ENCODE measurements at places on chromosomes 4 and X.

GRCh38 chr4:155687380-155687982 lies 20.8 kb downstream of the GUCY1A1 start:
- DNase-seq = no peak

DNA sequence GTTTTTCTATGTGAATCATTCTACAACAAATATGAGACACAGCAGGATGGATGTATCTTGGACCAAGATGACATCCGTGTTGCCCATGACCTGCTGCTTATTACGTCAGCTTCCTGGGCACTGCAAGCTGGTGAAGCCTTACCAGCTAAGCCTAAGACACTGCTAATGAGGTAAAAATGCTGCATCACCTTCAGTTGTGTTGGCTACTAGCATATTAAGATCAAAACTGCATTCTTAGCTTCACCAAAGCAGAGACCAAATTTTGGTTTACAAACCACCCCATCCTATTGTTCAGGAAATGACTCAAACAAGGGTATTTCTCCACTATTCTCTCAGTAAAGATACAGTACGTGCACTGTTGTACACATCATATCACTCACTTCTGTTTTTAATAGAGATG lies 50.3 kb downstream of the MAML3 start:
- DNase-seq = no peak

- DNase-seq = no peak
Observed at GRCh38 chr4:105937759-105938158, 42.5 kb downstream of the NPNT start.

DNA sequence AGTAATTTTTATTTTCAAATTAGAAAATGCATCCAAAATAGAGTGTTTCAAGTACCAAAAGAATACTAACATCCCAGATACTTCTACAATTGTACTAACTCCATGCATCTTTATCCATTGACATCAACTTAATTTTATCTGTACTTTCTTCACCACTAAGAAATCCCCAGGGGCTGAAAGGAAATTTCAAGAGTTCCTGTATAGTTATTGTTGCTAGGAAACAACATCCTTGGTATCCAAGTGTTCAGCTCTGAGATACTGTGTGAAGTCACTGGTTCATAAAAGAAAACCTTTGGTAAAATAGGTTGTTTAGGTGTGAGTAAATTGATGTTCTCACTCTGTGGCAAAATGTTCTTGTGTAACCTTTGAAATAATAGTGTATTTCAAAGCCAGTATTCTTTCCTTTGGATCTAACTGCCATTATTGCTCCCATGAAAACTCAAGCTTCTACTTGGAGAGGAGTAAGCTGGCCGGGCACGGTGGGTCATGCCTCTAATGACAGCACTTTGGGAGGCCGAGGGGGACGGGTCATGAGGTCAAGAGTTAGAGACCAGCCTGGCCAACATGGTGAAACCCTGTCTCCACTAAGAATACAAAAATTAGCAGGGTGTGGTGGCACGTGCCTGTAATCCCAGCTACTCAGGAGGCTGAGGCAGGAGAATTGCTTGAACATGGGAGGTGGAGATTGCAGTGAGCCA lies 72.9 kb downstream of the COMMD8 start:
- no peak for DNase-seq

GRCh38 chr4:159290321-159291030 lies 187.6 kb downstream of the RAPGEF2 start:
- DNase-seq = no peak

- no peak for DNase-seq
Observed at GRCh38 chrX:94854251-94854650, 1180.2 kb downstream of the FAM133A start.

GRCh38 chrX:111881715-111882114 lies 5.7 kb downstream of the TRPC5OS start:
- DNase-seq = no peak

DNA sequence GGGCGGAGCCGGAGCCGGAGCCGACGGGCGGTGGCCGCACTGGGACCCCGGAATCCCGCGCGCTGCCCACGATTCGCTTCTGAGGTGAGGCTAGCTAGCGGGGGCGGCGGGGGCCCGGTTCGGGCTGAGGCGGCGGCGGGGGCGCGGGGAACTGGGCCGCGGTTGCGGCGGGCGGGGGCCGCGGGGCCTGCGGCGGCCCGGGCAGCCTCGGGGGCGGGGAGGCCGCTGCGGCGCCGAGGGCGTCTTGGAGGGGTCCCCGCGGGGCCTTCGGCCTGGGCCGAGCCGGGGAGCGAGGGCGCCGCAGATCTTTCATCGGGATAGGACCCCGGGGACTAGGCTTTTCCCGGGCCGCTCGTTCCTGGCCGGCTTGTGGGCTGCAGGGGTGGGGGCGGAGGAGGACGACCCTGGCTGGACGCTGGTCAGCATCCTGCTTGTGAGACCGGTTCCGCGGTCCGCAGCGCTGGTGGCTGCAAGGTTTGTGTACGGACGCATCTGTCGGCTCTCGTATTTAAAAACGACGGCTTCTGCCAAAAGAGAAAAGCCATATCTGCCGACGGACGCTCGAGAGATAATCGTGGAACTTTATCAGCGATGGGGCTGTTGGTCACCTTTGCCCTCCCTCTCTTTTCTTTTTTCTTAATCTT lies 419 bp downstream of the ADD1 start:
- peak; percentile 47 for DNase-seq

DNA sequence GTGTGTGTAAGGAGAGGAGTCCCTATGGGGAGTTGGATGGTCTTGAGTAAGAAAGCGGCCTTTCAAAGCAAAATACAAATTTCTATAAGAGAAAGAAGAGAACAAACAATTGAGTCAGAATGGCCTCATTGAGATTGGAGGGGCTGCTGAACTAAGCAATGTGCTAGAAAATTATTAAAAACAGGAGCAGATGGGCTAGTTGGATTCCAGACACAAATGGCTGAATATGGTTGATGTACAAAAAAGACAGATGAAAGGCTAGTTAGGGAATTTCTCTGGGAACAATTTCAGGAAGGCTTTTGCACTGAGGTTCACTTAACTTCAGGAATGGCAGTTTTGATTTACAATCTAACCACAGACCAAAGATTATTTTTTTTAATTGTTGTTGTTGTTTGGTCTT lies 1806.8 kb upstream of the TENM3 start:
- no peak for DNase-seq

- no peak for DNase-seq
Observed at GRCh38 chrX:76148041-76148665, 24.7 kb upstream of the PBDC1 start.

GRCh38 chr4:81030061-81030980 lies at the start of gene BMP3:
TSS of gene BMP3 (plus strand) at chr4:81030708. CDS start at chr4:81031285, 577 bp downstream.
- DNase-seq = peak; percentile 54

DNA sequence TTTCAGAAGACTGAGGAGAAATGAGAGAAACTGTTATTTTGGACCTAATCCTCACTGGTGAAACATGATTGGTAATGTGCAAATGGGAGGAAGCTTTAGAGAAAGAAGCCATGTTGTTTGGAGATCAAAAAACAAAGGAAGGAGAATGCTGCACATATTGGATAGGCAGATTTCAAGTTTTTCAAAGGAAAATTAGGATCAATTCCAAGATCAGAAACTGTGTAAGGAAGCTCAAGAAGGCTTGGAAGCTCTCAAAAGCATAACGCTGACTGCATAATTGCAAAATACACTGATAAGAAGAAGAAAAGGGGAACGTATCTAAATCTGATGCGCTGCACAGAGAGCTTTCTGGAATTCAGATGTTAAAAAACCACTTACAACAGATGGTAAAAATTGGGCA lies 34.6 kb downstream of the KLHL15 start:
- DNase-seq = no peak

DNA sequence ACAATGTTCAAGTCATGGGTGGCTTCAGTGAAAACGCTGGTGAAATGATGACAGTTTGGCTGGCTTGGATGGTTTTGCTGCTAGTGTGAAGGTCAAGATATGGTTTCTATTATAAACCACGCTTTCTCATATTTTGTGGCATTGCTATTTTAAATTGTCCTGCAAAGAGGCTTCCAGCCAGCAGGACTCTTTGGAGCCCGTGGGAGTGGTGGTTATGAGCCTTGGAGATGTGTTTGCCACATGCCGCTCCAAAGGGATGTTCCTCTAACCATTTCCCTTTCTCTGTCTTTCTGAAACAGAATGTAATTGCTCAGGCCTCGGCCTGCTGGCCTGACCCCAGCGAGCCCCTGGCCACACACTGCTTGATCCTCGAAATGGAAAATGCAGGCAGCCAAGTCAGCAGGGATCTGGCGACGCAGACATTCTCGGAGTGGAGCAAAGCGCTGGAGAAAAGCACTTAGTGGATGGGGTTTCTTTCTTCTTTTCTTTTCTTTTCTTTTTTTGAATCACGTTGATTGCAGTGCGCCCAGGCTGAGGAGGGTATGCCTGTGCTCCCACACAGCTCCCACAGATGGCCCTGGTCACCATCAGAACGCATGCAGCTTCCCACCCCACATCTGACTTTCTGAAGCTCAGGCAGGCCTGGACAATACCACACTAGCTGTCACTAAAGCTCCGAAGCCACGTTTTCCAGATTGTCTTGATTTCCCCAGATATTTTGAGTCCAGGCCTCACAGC lies 114.0 kb downstream of the ENPP6 start:
- DNase-seq = no peak

GRCh38 chr4:3406021-3406420 lies 35.7 kb upstream of the HGFAC start:
- DNase-seq = peak; percentile 3

- no peak for DNase-seq
Observed at GRCh38 chrX:154419688-154420401, 8.5 kb downstream of the TAFAZZIN start.

Data from WERI-Rb-1 (cell line).